Sciatic nerve (tissue), 2 donors: ENCODE measurements at places on chromosomes 16 and 17. TPM values are rescaled to one million over a fixed set of nuclear protein-coding genes. Genes with fewer than 3 reads are reported as not detected.

Gene MAFG
- total RNA-seq = 27.8 TPM

GRCh38 chr16:69924777-69925191, 26.4 kb upstream of the CLEC18A start:
- DNase-seq = peak; percentile 88

- DNase-seq = no peak
These were observed 58.9 kb upstream of the CLEC3A start for GRCh38 chr16:77963185-77964044.

- DNase-seq = no peak
These were observed 86.0 kb downstream of the GP2 start for GRCh38 chr16:20241321-20241720.

DNA sequence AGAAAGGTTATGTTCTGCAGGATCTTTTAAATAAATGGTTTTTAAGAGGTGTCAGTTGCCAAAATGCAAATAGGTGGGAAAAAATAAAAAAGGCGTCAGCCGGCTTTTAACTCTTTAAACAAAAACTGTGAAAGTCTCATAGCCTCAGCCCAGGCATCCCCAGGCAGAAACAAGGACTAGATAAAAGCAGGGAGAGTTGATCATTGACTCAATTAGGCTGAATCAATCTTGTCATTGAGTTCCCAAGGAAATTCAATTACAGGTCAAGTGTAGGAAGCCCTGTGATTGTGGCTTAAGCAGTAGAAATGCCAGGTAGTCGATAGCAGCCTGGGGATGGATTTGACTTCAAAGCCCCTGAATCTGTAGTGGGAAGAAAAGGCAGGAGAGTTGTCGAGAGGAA, 30.8 kb upstream of the GUCY2D start:
- DNase-seq = no peak

DNA sequence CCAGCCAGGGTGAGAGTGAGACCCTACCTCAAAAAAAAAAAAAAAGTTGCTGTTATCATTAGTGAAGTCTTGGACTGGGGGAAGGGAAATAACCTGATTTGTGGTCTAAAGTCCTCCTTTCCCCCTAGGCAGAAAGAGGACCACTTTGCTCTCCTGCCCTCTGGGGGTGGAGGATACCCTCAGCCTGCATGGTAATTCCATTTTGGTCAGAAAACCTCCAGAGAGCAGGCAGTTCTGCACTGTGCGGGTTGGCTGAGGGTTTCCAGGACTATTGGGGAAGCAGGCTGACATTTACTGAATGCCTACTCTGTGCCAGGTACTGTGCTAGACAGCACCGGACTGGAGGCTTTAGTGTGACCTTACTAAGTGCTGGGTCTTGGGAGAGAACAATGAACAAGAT, 2.6 kb downstream of the ADAP2 start:
- DNase-seq = no peak

Gene RNF227
- total RNA-seq = 5.7 TPM

Gene TRPV2
- total RNA-seq = 26.3 TPM

GRCh38 chr17:17350491-17351355, 47.5 kb downstream of the NT5M start:
- peak; percentile 54 for DNase-seq

GRCh38 chr17:6218333-6218732, 148.2 kb downstream of the WSCD1 start:
- DNase-seq = no peak

Gene MAP2K4
- 48.0 TPM for total RNA-seq

Gene CA10
- total RNA-seq = not detected

Gene CCL13
- 28.8 TPM for total RNA-seq

Gene OTOA
- 0.31 TPM for total RNA-seq

DNA sequence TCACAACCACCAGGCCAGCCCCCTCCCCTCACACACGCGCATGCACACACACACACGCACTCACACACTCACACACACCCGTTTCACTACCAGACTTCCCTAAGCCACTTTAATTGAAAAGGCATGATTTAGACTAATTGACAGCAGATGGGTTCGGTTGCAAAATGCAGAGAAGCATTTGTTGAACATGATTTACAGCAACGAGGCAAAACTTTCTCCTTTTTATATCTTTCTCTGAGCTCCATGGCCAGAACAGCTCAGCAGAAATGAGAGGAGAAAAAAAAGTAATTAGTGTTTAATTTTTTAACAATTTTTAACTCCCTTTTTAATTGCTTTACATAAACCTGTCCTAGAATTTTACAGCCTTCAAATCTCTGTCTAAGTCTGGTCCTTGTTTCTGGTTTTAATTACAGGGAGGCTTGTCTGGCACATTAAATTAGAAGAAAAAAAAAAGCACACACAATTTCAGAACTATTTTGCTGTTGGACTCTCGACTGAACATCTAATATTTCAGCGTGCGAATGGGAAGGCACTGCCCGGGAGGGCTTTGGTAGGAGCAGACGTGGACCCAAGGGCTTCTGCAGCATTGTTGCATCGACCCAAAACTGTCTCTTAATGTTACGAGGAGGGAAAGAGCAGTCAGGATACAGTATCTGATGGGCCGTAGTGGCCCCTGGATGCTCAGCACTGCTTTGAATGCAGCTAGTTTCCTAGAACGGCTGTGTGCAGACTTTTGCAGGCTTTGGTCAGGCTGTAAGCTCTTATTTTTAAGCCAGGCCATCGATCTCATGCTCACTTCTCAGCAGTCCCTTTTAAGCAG, 255.9 kb downstream of the SOX9 start:
- no peak for DNase-seq

Gene CLDN9
- total RNA-seq = 0.53 TPM

Gene SCIMP
- 4.9 TPM for total RNA-seq

DNA sequence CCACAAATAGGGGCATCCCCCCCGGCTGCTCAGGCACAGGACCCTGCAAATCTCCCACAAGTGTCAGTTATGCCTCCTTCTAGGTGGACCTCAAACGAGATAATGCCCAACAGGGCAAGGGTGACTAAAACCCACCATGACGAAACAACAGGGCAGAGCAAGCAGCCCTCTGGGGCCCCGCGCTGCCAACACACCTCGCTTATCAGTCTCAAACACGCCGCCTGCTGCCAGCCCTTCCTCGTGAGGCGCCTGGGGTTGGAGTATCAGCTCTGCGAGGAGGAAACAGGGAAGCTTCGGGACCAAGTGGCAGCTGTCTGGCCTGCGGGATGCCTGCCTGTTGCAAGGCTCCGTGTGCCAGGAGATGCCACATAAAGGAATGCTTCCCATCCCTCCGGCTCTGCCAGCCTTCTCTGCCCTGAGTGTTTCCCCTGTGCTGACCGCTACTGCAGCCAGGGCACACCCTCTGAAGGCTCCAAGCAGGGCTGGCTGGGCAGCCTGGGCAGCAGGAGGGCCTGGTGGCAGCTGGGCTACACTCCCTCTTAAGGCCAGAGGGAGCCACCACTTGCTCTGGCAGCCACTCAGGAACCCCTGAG, 2.5 kb downstream of the SMIM5 start:
- DNase-seq = no peak

Gene ACAP1
- total RNA-seq = 38.3 TPM

Gene XAF1
- 67.4 TPM for total RNA-seq

DNA sequence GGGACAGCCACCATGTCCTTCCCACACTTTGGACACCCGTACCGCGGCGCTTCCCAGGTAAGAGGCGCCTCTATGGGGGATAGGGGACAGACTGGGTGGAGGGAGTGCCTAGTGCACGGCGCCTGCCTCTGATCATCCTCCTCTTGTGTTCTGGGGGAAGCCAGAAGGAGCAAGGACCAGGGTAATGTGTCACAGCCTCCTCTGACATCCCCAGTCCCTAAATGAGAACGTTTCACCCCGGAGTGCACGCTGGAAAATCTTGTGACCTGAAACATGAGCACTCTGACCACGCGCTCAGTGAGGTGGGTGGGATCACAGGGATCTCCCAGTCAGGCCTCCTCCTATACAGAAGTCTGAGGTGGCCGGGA, 1.1 kb downstream of the IRX6 start:
- DNase-seq = no peak

Gene CHST4
- not detected for total RNA-seq

DNA sequence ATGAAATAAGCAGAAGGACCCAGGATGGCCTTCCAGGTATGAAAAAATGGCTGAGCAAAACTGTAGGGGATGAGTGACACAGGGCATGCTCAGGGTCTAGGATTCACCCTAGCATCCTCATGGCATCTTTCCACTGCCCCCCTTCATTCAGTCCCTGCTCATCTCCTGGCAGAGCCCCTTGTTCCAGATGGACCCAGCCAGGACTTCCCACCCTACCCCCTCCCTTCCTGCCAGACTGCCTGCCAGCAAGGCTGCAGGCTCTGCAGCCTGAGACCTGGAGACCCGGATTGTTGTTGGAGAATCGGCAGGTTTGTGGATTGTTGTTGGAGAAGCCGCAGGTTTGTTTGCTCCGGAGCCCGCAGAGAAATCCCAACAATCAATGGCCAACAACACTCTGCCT, 6.6 kb downstream of the SEZ6 start:
- no peak for DNase-seq

DNA sequence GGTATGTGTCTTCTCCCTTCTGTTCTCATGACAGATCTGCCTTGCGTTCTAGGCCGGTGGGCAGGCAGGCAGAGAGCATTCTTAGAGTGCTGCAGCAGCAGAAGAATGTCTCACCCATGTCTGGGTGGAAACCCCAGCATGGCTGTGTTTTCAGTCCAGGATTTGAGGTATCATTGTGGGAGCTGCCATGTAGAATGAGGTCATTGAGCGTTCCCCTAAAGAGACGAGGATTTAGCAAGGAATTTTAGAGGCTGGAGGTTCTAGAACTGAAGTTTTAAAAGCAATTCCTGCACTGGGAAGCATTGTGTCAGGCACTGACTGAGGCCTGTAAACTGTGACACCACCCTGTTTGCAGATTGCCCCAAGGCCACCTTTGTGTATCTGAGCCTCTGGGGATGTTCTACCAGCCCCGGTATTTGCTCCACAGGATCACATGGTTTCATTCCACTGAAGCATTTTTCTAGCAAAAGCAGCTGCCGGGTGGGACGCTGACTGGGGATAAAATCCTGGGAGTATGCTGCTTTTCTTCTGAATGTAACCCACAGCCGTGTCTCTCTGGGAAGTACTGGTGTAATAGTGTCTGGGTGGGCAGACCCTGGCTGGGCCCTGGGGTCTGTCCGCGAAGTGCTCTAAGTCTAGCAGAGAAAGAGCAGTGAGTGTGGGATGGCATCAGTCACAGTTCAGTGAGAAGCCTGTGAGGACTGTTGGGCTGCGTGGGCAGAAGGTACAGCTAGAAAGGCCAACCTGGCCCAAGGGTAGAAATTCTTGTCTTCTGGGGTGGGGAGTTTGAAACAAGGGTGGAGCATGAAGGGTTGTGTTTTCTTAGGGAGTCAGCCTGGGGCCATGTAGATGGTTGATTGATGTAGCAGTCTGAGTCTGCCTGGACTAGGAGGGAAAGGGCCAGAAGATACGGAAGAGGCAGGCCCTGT, 30.2 kb downstream of the PLCD3 start:
- DNase-seq = no peak

DNA sequence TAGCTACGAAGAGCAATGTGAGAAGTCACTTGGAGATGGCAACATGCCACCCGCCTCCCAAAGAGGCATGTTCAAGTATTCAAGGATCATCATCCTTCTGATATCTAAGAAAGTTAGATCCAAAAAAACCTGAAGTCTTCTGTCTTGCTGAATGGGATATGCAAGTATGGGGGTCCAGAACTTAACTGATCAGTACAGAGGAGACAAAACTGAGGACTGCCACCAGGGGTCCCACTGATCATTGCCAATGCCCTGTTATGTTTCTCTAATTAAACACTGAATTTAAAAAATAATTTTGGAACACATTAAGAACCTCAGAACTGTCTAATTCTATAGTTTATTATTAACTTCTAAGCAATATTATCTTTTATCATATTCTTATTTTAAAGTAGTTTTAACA, 99.7 kb downstream of the CDH8 start:
- DNase-seq = no peak

GRCh38 chr16:56265746-56266145, 74.5 kb downstream of the GNAO1 start:
- no peak for DNase-seq

- DNase-seq = no peak
These were observed 174.9 kb upstream of the CIBAR2 start for GRCh38 chr16:85286951-85287814.

Gene ATP2A3
- 13.8 TPM for total RNA-seq

- DNase-seq = no peak
These were observed 43.5 kb downstream of the HS3ST2 start for GRCh38 chr16:22857296-22858025.

Gene SOST
- total RNA-seq = not detected

Gene SLC52A1
- total RNA-seq = not detected

Gene NOD2
- 4.3 TPM for total RNA-seq

DNA sequence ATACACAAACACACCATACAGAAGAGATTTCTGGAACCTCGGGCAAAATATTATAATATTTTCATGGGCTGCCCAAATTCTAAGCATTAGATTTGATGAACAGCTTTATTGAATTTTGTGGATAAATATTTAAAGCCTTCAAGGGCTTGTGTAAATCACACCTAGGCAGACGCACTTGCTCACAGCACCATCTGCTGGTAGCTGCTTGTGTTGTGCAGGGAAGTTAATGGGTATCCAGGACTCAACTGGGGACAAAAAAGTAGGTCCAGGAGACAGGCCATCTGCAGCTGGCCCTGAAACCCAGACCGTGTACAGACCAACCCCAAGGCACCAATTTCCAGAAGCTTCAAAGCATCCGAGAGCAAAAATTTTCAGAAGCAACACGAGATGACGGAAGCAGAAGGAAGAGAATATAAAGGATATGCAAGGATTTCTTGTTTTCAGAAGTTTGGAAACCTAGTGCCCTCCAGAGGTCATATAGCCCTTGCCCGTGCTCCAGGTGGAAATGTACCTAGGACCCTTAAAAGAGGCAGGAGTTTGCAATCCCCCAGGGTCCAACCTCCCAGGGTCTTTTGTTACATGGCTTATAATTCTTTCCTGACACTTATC, 140.0 kb downstream of the CHD9NB start:
- DNase-seq = peak; percentile 76

DNA sequence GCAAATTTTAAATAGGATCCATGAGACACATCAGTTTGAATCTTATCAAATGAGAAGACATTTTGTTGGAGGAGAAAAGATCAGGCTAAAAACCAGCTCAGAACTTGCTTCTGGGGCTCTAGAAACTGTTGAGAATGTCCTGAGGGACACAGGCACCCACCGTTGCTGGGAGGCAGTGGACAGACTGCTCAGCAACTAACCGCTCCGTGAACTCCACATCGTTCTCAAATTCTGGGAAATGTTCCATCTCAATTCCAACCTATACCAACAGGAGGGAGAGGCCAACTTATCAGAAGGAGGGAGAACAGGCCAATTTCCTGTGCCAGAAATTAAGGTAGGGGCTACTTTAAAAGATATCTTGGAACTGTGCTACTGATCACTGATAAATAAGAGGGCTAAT, 8.3 kb downstream of the TAT start:
- DNase-seq = no peak
